Progenitor cell of endocrine pancreas (in vitro differentiated cells): ENCODE measurements at places on chromosomes 3 and 15. TPM values are rescaled to one million over a fixed set of nuclear protein-coding genes. Genes with fewer than 3 reads are reported as not detected.
A peak's percentile ranks its signal among the peaks of the same experiment; 100 is the strongest.

DNA sequence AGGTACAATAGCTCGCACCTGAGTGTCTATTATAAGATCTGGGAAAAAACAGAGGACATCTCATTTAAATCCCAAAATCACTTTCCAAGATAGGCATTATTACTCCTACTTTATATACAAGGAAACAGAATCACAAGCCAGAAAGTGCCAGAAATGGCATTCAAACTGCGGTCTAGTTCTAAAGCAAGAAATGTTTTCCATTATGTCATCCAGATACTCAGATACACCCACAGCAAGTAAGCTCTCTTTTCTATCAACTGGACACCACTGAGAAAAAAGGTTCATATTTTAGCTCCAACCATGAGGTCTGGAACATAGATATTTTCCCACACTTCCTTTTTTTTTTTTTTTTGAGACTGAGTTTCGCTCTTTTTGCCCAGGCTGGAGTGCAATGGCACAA lies 8.1 kb downstream of the SLC33A1 start:
- H3K4me3 ChIP-seq: no peak overlapping the region
- H3K27me3 ChIP-seq: no peaks in the 10 kb centered on the region
- H3K4me1 ChIP-seq: peaks cover 6% of the 10 kb centered on the region
- H3K27ac ChIP-seq: no peak overlapping the region
- peaks cover 1% of the 10 kb centered on the region for H3K36me3 ChIP-seq
- no peak for DNase-seq

DNA sequence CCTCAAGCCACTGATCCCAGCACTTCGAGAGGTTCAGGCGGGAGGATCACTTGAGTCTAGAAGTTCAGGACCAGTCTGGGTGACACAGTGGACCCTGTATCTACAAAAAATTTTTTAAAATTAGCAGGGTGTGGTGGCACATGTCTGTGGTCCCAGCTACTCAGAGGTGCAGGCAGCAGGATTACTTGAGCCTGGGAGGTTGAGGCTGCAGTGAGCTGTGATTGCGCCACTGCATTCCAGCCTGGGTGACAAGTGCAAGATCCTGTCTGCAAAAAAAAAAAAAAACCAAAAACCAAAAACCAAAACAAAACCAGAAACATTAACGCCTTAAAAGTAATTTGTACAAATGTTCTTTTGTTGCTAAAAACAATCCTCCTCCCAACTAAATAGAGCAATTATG lies 27.9 kb upstream of the SLC12A8 start:
- H3K27me3 ChIP-seq: no peaks in the 10 kb centered on the region
- no peak overlapping the region for H3K4me3 ChIP-seq
- DNase-seq: no peak
- no peaks in the 10 kb centered on the region for H3K4me1 ChIP-seq
- H3K36me3 ChIP-seq: peaks cover 11% of the 10 kb centered on the region

DNA sequence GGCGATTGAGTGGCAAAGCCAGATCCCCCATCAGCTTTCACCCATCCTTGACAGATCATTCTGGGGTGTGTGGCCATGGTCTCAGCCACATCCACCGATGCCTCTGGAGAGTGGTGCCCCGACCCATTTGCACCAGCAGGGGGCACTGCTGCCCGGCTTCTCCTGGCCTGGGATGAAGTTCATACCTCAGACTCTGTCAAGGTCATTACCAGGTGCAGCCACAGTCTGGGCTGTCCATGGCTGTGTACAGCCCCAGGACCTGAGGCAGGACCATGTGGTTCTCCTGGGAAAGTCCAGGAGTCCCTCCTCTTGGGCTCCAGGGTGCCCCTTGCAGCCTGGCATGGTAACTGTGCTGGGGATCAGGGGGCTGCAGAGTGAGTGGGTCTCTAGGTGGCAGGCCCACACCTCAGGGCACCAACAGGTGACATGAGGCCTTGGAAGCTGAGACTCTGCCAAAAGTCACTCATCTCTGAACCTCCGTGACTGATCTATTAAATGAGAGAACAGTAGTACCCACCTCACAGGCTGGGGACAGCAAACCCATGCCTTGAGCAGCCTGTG lies 67.2 kb downstream of the CACNA2D2 start:
- no peak overlapping the region for H3K27ac ChIP-seq
- peaks cover 63% of the 10 kb centered on the region for H3K27me3 ChIP-seq
- H3K4me1 ChIP-seq: no peaks in the 10 kb centered on the region
- peak; percentile 80 for DNase-seq
- no peaks in the 10 kb centered on the region for H3K36me3 ChIP-seq
- no peak overlapping the region for H3K4me3 ChIP-seq

- DNase-seq: no peak
- H3K36me3 ChIP-seq: no peaks in the 10 kb centered on the region
- peaks cover 22% of the 10 kb centered on the region for H3K4me1 ChIP-seq
- no peak overlapping the region for H3K27ac ChIP-seq
- no peak overlapping the region for H3K4me3 ChIP-seq
Observed at GRCh38 chr15:48898032-48898431, 20.1 kb downstream of the EID1 start.

DNA sequence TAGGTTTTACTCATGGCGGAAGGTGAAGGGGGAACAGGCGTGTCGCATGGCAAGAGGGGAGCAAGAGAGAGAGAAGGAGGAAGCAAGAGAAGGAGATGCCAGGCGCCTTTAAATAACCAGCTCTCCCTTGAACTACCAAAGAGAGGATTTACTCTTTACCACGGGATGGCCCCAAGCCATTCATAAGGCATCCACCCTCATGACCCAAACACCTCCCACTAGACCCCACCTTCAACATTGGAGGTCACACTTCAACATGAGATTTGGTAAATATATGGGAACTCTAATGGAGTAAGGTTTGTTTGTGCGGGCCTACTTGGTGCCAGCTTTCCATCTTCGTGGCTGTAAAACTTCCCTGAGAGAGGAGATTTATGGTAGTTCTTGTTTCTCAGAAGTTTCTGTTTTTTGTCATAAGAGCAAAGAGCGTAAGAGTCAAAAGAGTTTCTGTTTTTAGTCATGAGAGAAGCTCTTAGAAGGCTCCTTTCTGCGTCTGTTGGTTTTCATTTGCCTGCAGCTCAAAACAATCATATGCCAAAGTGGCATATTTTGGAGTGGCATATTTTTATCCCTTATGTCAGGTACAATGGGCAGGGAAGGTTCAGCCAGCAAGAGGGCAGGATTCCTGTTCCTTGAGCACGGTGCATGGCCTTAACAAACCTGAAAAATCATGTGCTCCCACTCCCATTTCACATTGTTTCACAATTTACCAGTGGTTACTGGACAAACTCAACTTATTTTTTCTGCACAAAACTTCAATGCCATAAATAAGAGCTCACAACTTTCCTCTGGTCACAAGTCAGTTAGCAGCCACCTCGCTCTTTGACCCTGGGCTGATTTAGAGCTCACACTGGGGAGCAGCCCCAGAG lies 12.5 kb downstream of the PML start:
- no peak overlapping the region for H3K4me3 ChIP-seq
- H3K27ac ChIP-seq: no peak overlapping the region
- H3K4me1 ChIP-seq: peaks cover 2% of the 10 kb centered on the region
- H3K27me3 ChIP-seq: no peaks in the 10 kb centered on the region

Gene SAXO2
- 5.2 and 6.0 TPM in 2 replicates for total RNA-seq

Gene ASB14
- not detected in 2 replicates for total RNA-seq

Gene HHATL
- total RNA-seq: not detected in 2 replicates
